ENCODE measurements at places on chromosomes 6 and 20. TPM values are rescaled to one million over a fixed set of nuclear protein-coding genes. Genes with fewer than 3 reads are reported as not detected.
A peak's percentile ranks its signal among the peaks of the same experiment; 100 is the strongest.

GRCh38 chr6:167583412-167583811 is 243.3 kb upstream of the AFDN start:
- H3K27me3 ChIP-seq = no peaks in the 10 kb centered on the region
- no peak overlapping the region for H3K27ac ChIP-seq
- H3K36me3 ChIP-seq = no peaks in the 10 kb centered on the region
- no peak overlapping the region for H3K4me3 ChIP-seq
- H3K4me1 ChIP-seq = peaks cover 3% of the 10 kb centered on the region
- no peak for DNase-seq

DNA sequence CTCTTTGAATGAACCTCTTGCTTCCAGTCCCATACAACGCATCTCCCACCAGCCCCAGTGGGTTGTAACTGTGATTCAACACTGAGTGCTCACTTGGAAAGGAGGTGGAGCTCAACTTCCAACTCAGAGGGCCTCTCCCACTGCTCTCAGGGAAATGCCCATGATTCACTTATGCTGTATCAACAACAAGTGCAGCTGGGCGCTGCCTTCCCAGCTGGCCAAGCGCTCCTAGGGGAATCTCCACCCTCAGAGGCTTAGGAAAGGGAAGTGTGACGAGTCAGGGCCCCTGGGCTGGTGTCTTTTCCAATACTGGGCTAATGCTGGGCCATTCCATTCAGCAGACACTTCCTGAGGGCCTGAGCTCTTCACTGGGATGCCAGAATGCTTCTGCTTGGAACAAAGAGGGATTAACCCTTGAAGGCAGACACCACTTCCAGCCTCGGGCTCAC is 8.1 kb upstream of the OCSTAMP start:
- no peak for DNase-seq
- H3K27ac ChIP-seq = no peak overlapping the region
- no peaks in the 10 kb centered on the region for H3K27me3 ChIP-seq
- H3K4me1 ChIP-seq = peaks cover 4% of the 10 kb centered on the region

The ISM1 gene
- 20.4 TPM for total RNA-seq

DNA sequence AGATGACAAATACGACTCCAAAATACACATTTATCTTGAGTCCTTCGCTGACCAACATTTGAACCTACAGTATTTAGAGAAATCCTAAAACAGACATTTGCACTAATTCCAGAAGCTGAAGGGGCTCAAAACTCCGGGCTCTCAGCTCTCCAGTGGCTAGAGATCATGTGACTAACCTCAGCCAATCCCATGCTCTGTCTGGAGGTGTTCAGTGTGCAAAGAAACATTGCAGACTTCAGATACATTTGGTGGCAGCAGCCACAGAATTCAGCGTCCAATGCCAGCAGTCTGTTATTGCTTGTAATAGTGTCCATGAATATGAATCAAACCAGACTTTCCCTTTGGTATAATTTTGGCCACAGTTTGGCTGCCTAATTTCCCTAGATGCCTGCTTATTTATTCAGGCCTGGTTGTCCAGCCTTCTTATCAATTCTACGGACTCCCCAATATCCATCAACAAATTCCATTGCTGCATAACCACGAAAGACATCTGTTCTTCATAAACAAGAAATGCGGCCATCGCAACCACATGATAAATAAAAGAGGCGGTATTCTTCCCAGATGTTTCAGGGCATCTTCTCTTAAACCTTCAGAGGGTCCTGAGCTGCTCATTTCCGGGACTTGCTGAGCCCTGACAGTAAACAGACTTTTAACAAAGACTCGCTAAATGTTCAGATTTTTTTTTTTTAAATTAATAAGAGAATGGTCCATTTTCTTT is 14.5 kb upstream of the CYP24A1 start:
- no peaks in the 10 kb centered on the region for H3K4me1 ChIP-seq
- no peaks in the 10 kb centered on the region for H3K27me3 ChIP-seq
- no peak overlapping the region for H3K4me3 ChIP-seq
- no peak overlapping the region for H3K27ac ChIP-seq

DNA sequence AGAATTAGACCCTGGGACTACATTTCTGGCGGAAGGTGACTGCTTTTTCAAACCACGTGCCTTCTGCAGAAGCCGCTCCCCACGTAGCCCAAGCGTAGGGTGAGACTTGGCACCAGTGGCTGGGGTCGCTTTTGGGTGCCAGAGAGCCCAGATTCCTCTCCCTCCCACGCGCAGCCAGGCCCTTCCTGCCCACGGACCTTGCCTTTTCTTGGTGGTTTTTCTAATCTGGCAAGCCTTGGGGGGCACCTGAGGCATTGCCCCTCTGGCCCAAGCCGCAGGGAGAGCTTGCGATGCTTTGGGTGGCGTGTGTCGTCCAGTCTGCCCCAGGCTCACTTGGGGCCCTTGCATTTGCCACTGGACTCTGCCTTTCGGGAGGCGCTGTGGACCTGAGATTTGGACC is 3.3 kb downstream of the SLCO4A1 start:
- no peaks in the 10 kb centered on the region for H3K27me3 ChIP-seq
- no peak overlapping the region for H3K4me3 ChIP-seq
- no peak for DNase-seq
- no peaks in the 10 kb centered on the region for H3K36me3 ChIP-seq

The FNDC11 gene
- 0.54 TPM for total RNA-seq

The F13A1 gene
- total RNA-seq = 156 TPM

DNA sequence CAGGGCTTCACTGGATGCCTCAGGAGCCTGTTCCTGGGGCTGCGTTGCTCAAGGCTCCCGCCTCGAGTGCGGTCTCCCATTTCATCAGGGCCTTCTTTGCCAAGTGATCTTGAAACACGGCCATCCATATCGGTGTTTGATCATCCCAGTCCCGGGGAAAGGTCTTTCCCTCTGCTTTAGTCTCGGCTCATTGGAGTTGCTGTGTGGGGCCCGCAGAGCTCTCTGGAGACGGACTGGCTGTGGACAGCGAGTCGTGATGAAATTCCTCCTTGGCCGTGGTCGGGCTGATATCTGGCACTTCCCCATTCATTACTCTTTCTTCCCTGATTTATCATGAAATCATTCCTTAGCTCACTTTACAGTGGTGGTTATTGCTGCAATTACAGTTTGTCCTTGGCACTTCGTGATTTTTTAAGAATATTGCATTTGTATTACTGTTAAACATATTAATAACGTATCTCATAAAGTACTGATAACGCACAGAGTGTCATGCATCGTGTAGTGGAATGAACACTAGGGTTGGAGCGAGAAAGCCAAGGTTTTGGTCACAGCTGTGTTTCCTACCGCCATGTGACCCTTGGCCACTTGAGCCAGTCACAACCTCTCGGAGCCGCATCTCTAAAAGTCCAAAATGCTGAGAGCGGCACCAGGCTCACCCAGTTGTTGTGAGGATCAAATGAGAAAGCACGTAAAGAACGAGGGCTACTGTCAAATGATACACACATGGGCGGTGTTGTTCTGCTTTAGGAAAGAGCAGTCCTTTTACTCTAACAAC is 71.8 kb downstream of the MTHFD1L start:
- no peaks in the 10 kb centered on the region for H3K4me1 ChIP-seq
- no peak overlapping the region for H3K4me3 ChIP-seq
- no peak overlapping the region for H3K27ac ChIP-seq

DNA sequence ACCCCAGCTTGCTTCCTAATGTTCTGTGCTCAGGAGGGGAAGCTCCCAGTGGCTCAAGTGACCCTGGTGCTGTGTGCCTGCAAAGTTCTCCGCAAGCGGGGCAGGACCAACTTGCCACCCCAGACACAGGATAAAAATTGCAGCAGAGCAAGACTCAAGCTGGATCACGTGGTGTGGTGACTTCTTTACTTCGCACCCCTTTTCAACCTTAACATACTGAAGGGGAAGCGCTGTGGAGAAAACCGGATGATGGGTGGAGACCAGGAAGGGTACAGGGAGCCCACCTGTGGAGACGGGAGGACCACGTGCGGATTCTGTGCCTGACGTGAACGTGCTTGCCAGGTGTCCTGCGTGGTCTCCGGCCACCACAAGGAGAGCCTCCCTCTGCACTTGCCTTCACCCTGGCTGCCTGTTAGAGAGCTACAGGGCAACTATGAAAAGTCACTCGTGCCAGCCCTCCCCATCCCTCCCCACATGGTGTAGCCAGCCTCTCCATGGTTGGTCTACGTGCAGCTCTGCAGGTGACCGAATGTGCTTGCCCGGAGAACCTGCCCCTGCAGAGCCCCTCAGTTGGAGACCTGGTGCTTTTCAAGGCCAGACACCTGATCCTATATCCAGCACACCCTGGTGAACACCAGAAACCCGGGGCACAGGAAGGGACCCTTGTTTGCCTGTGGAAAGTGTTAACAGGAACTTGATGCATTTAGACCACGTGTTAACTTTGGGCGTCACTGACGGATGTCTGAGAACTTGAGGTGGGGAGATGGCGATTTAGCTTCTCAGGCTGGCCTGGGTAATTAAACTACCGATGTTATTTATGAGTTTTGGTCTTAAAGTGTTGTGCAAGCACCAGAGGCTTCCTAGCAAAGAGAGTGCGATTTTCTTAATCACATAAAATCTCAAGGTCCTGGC is 23.9 kb upstream of the DACT2 start:
- H3K4me3 ChIP-seq = no peak overlapping the region
- H3K27ac ChIP-seq = no peak overlapping the region
- no peaks in the 10 kb centered on the region for H3K4me1 ChIP-seq
- no peaks in the 10 kb centered on the region for H3K36me3 ChIP-seq
- no peaks in the 10 kb centered on the region for H3K27me3 ChIP-seq

DNA sequence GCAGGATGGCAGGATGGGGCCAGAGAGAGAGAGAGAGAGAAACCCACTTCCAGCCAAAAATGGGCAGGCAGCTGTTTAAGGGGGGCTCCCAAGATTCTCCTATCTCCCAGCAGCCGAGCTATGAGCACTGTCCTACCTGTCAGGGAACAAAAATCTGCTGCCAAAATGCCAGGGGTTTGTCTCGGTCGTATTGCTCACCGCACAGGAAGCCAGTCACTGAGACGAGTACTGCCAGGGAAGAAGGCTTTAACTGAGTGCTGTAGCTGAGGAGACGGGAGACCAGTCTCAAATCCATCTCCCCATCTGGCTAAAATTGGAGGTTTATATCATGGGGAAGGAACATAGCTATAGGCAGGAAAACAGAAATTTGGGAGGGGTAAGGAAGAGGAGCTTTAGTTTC is 22.3 kb downstream of the GGTLC1 start:
- no peak overlapping the region for H3K4me3 ChIP-seq
- no peaks in the 10 kb centered on the region for H3K27me3 ChIP-seq
- H3K36me3 ChIP-seq = no peaks in the 10 kb centered on the region
- H3K4me1 ChIP-seq = no peaks in the 10 kb centered on the region
- no peak for DNase-seq

GRCh38 chr6:44104481-44105021 is 22.7 kb downstream of the MRPL14 start:
- H3K36me3 ChIP-seq = peaks cover 9% of the 10 kb centered on the region
- no peak overlapping the region for H3K27ac ChIP-seq
- no peak overlapping the region for H3K4me3 ChIP-seq
- no peaks in the 10 kb centered on the region for H3K4me1 ChIP-seq

The ARMH2 gene
- not detected for total RNA-seq

DNA sequence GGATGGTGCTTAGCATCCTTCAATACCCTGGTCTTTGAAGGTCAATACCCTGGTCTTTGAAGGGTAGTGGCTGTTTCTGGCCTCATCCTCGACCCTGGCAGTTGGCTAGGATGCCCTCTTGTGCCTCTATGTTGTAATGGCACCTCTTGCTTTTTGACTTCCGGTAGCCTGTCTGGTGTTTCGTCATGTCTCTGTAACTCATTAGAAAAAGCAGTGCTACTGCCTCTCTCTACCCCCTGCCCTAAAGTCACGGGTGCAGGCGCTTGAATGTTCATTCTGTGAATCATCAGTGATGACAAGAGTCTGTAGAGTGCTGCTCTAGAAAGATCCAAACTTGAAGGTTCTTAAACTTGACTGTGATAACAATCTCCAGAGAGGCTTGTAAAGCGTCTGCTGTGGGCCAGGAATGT is 28.3 kb downstream of the RSPO4 start:
- no peak for DNase-seq
- no peak overlapping the region for H3K4me3 ChIP-seq
- no peaks in the 10 kb centered on the region for H3K4me1 ChIP-seq
- H3K27me3 ChIP-seq = no peaks in the 10 kb centered on the region

- H3K27ac ChIP-seq = peak overlapping the region; percentile 91
- no peak for DNase-seq
- H3K27me3 ChIP-seq = no peaks in the 10 kb centered on the region
- H3K4me3 ChIP-seq = no peak overlapping the region
- peaks cover 21% of the 10 kb centered on the region for H3K4me1 ChIP-seq
- no peaks in the 10 kb centered on the region for H3K36me3 ChIP-seq
These were observed 3.1 kb upstream of the PTGIS start for GRCh38 chr20:49570828-49571552.

The PRKN gene
- 10.4 TPM for total RNA-seq

The BAG2 gene
- 15.7 TPM for total RNA-seq

The NPEPL1 gene
- 47.1 TPM for total RNA-seq

DNA sequence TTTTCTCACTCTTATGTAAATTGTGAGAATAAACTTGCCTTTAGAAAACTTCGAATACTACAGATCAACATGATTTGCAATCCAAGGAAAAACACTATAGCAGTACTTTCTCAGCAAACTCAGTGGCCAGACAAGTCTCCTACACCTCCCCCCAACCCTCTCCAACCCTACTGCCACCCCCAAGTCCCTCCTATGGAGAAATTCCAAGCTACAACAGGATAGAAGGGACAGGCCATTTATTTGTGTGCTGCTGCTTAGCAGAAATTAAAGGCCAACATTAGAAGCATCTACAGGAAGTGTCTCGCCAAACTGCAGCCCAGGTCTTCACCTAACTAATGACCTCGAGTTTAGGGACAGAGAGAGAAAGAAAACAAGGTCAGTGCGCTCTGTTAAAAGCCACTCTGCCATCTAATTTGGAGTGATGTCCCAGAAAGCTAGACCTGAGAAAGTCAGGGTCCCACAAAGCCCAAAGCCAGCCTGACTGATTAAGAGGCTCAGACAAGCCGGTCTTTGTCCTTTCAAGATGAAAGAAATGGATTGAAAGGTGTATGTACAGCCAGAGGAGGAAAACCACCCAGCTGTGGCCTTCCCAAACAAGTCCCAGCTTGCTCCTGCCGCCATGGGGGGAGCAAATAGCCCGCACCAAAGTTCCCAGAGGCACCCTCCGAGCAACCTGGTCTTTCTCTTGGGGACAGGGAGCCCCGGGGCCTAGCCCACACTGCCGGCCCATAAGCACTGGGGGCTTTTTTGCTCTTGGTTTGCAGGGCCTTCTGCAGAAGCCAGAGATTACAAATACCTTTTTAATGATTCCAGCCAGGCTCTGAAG is 3.4 kb downstream of the BMP7 start:
- H3K36me3 ChIP-seq = no peaks in the 10 kb centered on the region
- no peaks in the 10 kb centered on the region for H3K4me1 ChIP-seq
- no peaks in the 10 kb centered on the region for H3K27me3 ChIP-seq
- no peak overlapping the region for H3K27ac ChIP-seq
- no peak for DNase-seq

Data from thoracic aorta (tissue), 2 donors.